ENCODE measurements at places on chromosomes 11 and 22. TPM values are rescaled to one million over a fixed set of nuclear protein-coding genes. Genes with fewer than 3 reads are reported as not detected.

DNA sequence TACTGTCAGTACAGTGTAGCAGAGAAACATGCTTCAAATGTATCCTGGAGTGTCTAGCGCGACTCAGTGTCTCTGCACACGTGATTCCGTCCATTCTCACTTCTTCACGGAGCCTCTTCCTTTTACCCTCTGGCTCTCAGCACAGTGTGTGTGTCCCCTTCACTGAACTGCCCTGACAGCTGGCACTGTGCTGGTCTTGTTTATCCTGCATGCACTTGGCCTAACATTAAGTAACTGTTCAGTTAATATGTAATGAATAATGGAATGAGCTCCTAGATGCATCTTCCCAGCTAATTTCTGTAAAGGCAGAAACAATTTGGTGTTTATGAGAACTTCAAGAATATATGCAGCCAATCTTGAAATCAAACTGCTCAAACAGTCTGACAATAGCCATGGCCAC lies 44.4 kb downstream of the KMT5B start:
- DNase-seq: no peak

GRCh38 chr22:27345691-27346090 lies 455.9 kb downstream of the MN1 start:
- DNase-seq: no peak

- DNase-seq: no peak
Measured at GRCh38 chr11:125481531-125481930, 14.5 kb downstream of the FEZ1 start.

OR51M1 gene
- not detected for total RNA-seq

ENDOD1 gene
- 38.4 TPM for total RNA-seq

Data from kidney epithelial cell (primary cell).